Activated CD4-positive, alpha-beta T cell treated with anti-CD3 and anti-CD28 coated beads, Interleukin-2, amount 50 U/mL, for 1 hour (primary cell): ENCODE measurements at places on chromosomes 3 and 15.
A peak's percentile ranks its signal among the peaks of the same experiment; 100 is the strongest.

DNA sequence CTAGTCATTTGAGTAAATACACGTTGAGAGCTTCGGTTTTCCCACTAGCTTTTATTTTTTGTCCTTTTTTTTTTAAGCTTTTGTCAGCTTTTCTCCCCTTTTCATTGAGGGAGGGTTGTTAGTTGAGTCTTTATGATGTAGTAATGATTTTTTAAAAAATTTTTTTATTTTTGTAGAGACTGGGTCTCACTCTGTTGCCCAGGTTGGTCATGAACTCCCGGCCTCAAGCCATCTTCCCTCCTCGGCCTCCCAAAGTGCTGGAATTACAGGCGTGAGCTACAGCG is 688 bp downstream of the ZSCAN2 start:
- no peak for DNase-seq

- no peak for DNase-seq
These were observed 836.1 kb downstream of the NAALADL2 start for GRCh38 chr3:175695251-175695650.

DNA sequence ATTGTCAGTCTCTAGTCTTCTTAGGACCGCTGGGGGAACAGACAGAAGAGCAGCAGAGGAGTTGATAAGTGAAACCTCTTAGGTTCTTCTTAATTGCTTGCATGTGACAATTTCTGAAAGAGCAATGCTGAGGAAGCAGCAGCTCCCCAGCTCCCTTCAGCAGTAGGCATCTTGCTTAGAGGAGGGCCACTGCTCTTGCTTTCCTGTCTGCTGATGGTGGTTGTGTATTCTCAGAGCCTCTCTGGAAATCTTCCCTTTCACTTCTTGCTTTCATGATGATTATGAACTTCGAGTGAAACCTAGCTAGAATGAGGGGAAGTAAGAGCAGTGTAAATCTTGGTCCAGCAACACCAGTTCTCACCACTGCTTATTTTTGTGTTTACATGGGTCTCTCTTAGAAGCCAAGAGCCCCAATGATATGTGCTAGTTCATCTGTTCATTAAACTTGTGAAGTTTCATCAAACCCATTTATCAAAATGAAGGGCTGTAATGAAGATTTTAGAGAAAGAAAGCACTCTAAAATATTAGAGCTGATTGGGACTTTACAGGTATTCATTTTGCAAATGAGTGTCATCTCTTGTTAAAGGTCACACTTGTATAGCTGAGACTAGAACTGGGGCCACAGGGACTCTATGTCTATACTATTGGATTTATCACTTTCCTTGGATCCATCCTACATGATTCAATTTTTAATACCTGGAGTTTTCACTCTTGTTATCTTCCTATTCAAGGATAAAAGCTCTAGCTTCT is 246.7 kb downstream of the LPP start:
- no peak for DNase-seq

DNA sequence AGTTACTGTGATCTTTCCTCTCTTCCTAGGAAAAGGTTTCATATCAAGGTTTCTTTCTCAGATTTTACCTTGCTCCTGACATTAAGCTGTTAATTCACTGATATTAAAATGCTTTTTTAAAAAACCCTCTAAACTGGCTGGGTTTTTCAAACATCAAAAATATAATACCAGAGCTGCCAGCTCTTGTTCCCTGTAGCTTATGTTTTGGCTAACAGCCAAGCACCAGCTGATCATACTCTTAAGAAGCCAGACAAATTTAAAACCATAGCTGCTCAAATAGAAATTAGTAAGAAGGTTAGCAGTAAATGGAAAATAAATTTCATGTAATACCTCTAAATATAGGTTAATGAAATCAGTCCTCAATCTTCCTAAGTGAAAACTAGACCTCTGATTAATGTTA is 657.5 kb downstream of the GRM7 start:
- DNase-seq: no peak

DNA sequence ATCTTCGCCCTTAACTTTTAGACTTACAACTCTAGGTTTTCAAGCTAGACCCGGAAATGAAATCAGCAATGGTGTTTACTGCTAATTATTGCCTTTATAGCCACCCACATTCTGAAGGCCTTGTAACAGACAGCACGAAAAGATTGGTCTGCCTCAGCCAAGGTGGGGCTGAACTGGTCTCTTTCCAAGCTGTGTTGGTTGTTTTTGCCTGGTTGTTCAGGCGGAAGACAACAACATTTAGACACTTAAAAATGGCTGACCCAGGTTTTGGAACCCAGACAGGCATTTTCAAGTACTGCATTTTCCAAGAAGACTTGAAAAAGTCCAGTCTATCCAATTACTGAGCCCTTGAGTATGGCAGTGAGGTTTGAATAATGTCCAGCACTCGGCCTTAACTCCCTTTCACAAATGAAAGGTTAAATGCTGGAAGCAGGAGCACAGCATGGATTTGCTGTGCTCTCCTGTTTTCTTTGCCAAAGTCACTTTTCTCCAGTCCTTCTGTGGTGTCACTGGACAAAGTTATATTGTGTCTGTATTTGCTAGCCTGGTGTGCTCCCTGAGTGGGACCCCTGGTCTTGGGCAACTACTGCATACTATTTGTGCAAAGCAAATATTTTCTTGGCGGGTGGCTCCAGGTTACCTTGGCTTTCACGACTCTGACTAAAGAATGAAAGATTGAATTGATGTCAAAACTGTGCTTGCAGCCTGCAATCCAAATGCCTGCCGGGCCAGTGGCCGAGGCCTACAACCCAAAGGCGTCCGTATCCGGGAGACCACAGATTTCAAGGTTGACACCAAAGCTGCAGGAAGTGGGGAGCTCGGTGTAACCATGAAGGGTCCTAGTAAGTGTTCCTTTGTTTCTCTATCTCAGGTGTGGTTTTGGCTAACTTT is 93.5 kb downstream of the FLNB start:
- no peak for DNase-seq

GRCh38 chr15:99963976-99964375 is 230.7 kb upstream of the LYSMD4 start:
- DNase-seq: no peak

DNA sequence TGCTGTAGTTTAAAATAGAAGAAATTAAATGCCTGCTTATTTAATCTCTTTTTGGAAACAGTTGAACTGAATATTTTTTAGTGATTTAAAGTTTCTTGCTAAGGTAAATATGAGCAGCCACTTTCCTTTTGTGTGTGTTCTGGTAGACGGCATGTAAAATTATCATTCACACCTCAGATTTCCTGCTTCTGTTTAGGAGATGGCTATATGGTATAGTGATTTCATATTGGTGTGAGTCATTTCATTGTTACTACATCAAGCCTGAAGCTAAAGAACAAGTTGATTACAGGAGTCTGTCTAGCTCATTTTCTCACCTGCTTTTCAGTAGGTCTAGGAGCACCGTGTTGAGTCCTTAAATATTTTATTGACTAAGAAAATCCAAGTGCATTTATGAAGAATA is 2.2 kb downstream of the LRCH3 start:
- DNase-seq: no peak

DNA sequence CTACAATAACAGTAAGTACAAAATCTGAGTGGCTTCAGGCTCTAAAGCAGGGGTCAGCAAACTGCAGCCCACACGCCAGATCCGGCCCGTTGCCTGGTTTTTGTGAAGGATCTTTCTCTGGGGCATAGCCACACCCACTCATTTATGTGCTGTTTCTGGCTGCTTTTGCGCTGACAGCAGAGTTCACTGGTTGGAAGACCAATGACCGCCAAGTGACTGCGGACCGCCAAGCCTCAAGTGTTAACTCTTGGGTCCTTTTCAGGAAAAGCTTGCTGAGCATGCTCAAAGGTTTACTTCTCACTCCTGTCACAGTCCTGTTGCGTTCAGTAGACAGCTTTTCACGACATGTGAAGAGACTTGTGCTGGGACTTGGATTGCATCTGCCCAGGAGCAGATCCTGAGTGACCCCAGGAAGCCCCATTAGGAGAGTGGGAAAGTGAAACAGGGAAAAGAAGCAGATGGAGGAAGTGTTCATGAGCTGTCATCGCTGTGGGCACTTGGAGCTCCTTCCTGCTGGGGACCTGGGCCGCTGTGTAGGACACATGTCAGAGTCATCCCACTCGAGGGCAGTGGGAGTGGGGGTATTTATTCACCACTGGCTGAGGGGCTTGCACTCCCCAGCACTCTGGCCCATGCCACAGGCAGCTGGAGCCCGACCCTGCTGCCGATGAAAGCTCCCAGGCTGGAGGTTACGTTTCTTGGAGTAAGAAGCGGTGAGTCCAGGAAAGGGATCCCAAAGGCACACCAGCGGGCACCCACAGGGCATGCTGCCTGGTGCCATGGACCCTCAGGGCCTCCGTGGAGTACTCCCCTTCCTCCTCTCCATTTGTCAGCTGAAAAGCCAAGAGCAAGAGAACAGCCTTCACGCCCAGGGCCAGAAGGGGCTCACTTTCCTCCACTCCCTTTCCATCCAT is 249.1 kb downstream of the PLCL2 start:
- DNase-seq: no peak

- DNase-seq: peak; percentile 83
These were observed 29.2 kb downstream of the AP3B2 start for GRCh38 chr15:82680200-82681102.

DNA sequence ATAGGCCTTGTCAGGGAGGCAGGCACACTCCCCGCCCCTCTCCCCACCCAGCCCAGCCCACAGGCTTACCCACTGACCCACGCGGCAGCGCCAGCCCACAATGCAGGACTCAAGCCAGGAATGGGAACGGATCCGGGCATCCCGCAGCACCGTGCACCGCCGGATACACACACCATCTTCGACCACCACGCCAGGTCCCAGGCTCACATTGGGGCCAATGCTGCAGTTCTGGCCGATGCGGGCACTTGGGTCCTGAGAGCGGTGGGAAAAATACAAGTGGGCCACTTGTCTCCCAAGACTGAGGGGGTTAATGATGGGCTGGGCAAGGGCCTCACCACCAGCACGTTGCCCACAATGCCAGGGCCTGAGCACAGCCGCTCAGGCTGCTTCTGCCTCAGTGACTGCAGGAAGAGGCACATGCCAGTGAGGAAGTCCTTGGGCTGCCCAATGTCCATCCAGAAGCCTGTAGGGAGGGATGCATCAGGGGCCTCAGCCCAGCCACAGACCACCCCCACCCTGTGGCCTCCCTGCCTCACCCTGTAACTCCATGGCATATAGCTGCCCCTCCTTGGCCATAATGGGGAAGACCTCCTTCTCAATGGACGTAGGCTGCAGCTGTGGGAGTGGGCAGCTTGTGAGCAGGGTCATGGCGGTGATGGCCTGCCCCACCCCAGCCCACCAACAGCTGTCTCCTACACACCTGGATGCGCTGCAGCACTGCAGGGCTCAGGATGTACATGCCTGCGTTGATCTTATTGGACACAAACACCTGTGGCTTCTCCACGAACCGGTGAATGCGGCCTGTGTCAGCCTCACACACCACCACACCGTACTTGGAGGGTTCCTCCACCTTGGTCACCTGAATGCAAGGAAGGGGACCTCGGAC is 1.6 kb downstream of the GMPPB start:
- DNase-seq: no peak

- DNase-seq: no peak
These were observed 16.6 kb downstream of the NFKBIZ start for GRCh38 chr3:101865751-101866509.

DNA sequence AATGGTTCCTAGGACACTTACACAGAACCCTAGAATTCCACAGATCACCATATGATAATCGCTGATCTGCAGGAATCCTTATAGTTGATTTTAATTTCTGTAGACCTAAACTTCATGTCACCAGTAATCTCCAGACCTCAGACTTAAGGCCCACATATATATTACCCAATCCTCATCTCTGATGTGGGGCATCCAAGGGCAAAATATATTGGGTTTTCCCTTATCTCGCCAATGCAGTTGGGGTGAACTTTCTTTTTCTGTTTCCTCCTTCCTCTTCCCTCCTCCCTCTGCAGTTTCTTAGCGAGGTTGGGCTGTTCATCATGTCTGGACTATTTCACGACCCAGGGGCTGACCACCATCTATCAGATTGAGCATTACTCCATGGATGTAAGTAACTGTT is 230.2 kb downstream of the P3H2 start:
- DNase-seq: no peak

GRCh38 chr3:181940703-181941102 is 229.0 kb downstream of the SOX2 start:
- no peak for DNase-seq

- no peak for DNase-seq
These were observed 126.4 kb downstream of the IMPG2 start for GRCh38 chr3:101193957-101194356.

GRCh38 chr3:51538115-51538458 is 432 bp upstream of the RAD54L2 start:
- no peak for DNase-seq

DNA sequence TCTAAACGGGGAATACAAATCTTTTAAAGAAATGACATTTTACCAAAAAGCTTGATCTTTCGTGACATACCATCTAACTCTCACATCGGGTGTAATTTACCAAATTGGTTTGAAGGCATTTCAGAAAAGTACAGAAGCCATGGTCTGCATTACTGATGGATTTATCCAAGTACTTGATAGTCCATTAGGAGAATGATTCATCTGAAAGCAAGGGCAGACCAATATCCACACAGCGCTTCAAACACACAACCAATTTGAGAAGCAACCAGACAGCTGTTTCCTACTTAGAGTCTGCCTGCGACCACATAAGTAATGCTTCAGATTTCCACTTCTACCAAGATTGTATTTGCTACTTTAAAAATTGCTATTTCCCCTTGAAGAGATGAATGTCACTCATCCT is 697.6 kb upstream of the ALCAM start:
- DNase-seq: no peak

DNA sequence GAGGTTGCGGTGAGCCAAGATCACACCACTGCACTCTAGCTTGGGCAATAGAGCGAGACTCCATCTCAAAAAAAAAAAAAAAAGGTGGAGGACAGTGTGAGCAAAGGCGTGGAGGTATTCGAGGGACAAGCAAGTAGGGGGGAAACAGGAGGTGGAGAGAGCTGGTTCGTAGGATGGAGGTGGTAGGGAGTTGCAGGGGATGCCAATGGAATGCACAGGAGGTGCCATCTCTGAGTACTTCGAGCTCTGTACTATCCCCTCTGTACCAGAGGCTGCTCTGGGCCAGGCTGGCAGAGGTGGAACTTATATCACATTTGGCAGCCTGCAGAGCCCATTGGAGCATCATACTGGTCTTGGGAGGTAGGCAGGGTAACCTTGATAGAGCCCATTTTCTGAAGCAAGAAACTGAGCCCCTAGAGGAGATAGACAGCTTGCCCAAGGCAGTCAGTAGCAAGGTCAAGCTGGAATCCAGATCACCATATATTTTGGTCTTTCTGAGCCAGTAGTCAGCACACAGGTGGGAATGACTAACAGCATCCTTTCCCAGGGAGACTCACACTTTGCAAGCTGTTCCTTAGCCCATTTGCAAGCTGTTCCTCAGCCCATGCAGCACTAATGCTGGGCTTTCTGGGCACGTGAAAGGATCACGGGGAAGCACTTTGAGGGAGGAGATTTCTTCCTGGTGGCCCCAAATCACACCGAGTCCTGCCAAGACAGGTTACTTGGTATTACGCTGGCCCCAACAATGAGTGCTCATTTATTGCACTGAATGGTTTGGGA is 9.2 kb upstream of the CCDC33 start:
- DNase-seq: no peak

DNA sequence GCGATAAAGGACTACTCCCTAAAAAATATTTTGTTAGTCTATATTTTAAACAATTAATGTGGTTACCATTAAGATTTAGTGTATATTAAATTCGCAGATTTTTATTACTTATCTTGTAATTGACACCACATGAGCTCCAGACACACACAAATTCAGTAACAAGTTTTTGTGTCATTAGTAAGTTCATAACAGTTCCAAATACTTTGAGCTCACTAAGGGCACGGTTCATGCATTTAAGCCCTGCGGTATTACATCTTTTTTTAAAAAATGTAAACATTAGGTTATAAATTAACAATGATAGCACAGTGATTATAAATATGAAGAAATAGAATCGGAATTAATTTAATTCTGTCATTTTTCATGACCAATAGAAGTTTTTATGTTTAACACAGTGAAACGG is 317.3 kb downstream of the ZNF385D start:
- no peak for DNase-seq
